Stimulated activated CD4-positive, alpha-beta T cell treated with anti-CD3 and anti-CD28 coated beads, Interleukin-4, amount 100 ng/mL, for 4 hours (primary cell): ENCODE measurements at places on chromosomes 1 and 21.

DNA sequence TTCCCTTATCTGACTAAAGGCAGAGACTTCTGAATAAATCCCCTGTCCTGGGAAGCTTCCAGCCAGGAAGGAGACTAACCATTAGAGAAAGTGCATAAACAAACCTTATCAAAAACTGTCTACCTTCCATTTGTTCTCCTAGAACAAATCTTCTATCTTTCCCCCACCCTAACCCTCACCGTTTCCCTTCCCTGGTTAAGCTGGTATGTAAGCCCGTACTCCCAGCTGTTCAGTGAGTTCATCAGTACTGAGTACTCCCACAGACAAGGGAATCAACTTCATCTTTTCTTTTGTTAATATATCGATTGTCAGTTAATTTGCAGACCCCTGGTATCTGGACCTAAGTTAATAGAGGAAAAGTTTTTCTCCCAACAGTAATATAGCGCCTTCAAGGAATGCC is 20.1 kb upstream of the COG2 start:
- no peak for DNase-seq

DNA sequence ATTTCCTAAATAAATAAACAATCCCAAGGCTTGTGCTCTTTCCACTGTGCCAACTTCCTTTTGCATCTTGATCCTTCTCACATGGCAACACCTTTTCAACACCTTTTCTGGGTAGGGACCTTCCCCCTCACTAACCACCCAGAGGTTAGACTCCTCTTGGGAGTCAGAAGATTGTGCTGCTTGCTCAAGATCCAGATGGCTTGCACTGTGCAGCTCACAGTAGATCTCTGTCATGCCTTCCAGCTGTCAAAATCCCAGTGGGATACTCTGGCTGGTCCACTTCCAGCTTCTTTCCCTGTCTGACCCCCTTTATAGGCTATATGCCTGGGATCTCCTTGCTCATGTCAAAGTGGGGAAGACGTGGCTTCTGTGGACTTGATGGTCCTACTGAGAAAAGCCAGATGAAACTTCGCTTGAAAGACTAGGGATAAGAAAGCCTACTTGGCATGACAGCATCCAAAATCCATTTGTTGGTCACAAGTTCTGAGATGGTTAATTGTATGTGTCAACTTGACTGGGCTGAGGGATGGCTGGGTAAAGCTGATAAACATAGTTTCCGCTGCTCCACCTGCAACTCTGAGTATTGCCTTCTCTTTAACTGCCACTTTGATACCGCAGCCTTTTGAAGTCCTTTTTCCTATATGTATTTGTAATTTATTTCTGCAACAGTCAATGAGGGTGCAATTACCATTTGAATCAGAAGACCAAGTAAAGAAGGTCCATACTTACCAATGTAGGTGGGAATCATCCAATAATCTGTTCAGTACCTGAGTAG is 74.5 kb downstream of the S1PR1 start:
- peak; percentile 31 for DNase-seq

DNA sequence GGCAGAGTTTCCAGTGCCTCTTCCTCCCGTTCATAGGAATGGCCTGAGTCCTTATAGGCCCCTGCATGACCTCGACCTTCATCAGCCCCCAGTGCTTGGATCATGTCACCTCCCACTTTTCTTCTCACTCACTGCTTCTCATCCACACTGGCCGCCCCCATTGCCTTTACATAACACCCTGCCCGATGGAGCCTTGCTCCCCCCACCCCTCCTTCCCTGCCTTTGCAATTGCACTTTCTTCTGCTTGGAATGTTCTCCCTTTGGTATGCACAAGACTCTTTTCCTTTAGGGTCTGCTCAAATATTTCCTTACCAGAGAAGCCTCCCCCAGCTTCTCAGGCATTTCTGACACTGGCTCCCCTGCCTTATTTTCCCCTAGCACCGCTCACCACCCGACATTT is 125.2 kb upstream of the KCNJ6 start:
- no peak for DNase-seq

GRCh38 chr1:103162360-103162759 is 54.0 kb upstream of the COL11A1 start:
- no peak for DNase-seq

GRCh38 chr21:41960386-41960785 is 6.6 kb upstream of the C2CD2 start:
- DNase-seq = no peak

- no peak for DNase-seq
Measured at GRCh38 chr1:76135835-76136234, 61.3 kb downstream of the ST6GALNAC3 start.

DNA sequence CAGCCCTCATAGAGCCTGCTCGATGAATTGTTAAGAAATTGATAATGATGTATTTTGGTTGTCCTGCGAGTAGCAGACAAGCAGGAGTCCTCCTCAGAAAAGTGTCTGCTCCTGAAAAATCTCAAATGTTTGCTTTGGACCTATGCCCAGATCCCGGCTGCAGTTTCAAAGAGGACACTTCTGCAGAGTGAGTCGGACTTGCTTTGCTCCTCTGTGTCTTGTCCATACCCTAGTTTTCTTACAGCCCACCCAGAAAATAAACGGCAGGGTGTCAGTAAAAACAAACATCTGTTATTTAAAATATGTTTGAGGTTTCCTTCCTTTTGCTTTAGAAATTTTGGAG is 2.8 kb downstream of the S100A10 start:
- DNase-seq = no peak

- DNase-seq = no peak
Measured at GRCh38 chr1:217097819-217098218, 374.6 kb upstream of the ESRRG start.

DNA sequence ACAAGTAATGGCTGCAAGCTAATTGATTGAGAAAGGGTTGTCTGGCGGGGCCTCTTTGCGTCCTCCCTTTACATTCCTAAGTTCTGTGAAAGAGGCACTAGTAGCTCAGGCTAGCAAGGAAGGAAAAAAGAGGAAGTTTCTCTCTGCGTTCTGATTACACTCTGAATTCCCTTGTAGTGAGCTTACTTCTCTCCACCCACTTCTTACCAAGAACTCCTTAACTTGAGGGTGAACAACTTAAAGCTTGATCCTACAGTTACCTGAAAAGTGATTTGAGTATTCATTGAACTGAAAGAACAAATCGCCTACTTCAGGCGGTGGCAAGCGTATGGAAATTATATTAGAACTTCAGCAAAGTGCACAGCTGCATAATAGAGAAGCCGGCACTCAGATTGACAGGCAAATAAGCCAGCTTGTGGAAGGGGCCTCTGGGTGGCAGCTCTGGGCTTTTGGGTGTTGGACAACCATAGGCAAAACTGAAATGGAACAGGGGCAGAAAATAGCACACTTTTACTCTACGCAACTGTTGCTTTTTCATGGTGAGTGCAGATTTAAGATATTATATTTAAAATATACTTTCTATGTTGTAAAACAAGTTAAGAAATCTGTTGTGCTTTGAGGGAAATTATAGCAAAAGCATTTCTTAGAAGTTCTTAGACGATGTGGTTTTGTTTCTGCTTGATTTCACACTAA is 464.5 kb downstream of the USP25 start:
- DNase-seq = no peak

DNA sequence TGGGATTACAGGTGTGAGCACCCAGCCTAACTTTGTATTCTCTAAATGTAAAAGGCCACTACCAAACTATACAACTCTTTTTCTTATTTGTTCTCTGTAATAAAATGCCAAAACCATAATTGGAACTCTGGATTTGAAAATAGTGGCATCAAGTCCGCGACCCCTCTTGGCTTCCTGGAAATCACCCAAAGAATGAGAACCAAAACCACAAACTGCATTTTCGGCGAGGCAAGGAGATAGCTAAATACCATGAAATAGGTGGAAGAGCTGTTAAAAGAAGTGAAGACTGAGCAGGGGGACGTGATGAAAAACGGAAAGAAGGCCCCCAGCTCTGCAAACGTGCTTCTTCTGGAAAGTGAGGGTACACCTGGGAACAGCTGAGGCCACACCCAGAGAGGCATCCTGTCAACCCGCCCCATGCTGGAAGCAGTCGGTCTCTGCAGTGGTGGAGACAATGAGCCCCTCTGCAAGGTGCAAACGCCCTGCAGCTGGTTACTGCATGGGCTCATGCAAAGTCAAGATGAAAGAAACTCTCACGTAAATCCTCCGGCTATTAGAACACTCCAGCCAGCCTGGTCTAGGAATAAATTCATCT is 22.5 kb downstream of the VPS26C start:
- no peak for DNase-seq

GRCh38 chr21:37363936-37364335 is 2.6 kb upstream of the DYRK1A start:
- DNase-seq = no peak

DNA sequence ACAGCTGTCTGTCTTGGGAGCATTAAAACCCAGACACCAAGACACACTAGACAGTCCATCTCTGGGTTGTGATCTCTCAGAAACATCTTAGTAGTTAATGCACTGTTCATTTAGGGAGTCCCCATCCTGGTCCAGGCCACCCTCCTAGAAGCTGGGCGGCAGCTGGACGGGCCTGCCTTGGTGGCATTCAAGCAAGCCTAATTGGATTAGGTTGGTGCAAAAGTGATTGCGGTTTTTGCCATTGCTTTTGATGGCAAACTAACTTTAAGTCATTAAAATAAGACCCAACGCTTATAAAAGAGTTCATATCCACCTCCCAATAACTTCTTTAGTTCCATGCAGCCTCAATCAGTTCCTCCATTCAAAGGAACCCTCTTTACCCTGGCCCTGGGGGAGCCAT is 21.7 kb downstream of the ATP5PO start:
- DNase-seq = no peak

GRCh38 chr1:98792123-98792522 is 130.6 kb downstream of the SNX7 start:
- no peak for DNase-seq

GRCh38 chr1:206898915-206899431 is 1.7 kb downstream of the IL24 start:
- DNase-seq = no peak

GRCh38 chr1:193185901-193186731 is at the start of gene B3GALT2:
Gene B3GALT2, minus strand, starts transcription at chr1:193186613. Its CDS starts 5,051 bp downstream, at chr1:193181562.
- no peak for DNase-seq

DNA sequence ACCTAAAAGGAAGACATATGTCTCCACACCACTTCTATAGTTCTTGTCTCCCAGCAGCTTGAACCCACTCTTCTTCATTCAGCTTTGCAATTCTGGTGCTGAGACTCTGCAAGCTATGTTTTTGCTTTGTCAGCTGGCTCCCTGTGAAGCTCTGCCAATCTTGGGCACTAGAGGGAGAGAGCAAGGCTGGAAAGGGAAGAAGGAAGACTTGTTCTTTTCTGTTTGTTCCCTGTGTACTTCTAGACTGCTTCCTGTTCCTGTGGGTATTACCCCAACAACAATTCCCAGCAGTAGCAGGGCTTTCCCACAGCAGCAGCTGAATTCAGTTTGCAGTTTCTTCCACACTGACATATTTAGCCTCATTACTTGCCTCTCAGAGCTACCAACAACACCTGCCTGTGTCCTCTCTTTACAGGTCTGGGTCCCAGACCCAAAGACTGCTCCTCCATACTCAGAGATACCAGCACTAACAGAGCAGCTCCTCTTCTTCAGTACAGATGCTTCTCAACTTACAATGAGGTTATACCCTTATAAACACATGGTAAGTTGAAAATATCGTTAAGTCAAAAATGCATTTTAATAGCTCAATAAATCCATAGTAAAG is 275.2 kb upstream of the NEGR1 start:
- DNase-seq = no peak

DNA sequence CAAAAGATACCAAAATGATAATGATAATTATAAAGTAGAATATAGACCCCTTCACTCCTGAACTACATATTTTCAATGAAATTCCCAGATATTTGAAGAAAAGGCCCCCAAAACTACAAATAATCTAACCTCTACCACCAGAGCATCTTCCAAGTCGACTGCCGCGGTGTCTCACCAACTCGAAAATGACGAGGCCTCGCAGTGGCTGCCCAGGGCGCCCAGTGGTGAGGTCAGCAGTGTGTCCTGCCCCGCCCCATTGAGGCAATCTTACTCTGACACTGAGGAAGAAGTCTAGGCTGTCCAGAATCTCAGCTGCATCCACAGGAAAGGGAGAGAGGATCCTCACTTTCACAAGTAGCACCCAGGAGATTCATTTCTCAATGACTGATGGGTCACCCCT is 5.2 kb downstream of the DUSP10 start:
- no peak for DNase-seq

DNA sequence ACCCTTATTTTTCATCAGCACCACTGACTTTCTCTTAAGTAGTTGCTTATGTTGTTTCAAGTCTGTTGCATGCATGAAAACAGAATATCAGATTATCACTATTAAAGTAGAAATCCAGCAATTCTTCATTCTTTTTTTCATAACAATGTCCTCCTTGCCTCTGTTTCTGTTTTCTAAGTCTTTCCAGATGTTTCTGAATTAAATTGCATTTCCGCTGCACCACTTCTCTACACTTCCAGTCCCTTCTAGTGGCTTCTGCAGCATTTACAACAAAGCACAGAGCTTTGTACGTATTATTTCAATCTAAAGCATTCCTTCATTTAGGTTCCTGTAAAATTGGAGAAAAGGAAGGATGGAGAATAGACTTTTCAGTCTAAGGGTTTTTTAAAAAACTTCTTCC is 42.4 kb downstream of the PATJ start:
- DNase-seq = no peak

DNA sequence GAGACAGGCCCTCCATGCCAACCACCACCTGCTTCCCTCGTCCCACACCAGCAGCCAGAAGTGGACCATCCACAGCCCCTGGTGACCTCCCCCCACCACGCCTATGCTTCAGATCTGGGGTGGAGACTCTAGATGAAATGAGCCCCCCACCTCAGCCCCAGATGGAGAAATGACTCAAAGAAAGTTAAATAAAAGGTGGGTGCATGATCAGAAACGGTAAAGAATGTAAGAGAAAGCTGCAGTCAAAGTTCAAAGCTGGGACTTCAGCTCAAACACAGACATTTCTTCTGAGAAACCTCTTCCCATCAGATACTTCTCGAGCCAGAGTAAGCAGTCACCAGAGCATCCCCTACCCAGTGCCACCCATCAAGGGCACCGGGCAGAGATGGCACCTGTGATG is 43.1 kb upstream of the HMGB4 start:
- DNase-seq = no peak

- no peak for DNase-seq
Measured at GRCh38 chr1:185318431-185319138, 1.5 kb upstream of the IVNS1ABP start.

DNA sequence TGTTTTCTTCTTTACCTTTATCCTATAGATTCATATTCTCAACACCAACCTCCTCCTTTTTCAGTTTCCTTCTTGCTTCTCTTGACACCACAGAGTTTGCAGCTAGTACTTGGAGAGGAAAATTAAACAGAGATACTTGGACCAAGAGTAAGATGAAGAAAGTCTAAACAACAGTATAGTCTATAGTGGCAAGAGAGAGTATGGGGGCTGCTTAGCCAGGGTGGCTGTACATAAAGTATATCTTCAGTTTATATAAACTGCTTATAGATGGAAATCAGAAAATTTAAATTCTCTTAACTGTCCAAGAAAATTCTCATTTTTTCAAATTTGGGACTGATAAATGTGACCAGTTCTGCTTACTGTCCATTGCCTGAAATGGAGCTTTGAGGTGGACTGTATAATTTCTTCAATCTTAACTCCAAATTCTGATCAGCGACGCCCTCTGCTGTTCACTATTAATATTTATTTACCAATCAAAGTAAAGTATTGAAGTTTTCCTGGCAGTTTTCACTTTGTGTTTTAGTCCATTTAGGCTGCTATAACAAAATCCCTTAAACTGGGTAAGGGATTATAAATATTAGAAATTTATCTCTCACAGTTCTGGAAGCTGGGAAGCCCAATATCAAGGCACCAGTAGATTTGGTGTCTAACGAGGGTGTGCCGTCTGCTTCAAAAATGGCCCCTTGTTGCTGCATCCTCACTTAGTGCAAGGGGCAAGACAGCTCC is 14.8 kb upstream of the METTL18 start:
- DNase-seq = no peak
